T-helper 17 cell (primary cell): ENCODE measurements at places on chromosomes 7 and 10.

DNA sequence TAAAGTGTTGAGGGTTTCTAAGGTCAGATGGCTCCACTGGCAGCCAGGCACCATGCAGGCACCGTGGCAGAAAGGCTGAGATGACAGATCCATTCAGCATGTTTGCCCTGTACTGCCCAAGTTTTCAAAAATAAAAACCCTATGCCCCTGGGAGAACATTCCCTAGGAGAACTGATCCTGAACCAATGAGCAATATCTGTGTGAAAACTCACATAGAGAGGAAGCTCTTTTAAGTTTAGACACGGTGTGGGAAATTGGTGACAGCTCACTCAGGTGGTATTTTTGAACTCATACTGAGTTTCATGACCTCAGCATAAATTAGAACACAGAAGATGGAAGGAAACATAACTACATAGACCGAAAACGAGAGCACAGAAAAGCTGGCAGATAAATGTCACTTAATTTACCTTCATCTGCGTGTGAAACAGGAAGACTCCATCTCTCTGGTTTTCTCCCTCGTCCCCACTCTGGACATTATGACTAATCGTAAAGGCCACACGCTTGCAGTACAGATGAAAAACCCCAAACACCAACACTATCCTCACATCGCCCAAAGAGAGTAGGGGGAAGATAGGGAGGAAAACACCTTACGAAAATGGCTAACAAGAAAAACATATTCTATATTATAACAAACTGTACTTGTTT, 127.8 kb downstream of the ICA1 start:
- DNase-seq: no peak

DNA sequence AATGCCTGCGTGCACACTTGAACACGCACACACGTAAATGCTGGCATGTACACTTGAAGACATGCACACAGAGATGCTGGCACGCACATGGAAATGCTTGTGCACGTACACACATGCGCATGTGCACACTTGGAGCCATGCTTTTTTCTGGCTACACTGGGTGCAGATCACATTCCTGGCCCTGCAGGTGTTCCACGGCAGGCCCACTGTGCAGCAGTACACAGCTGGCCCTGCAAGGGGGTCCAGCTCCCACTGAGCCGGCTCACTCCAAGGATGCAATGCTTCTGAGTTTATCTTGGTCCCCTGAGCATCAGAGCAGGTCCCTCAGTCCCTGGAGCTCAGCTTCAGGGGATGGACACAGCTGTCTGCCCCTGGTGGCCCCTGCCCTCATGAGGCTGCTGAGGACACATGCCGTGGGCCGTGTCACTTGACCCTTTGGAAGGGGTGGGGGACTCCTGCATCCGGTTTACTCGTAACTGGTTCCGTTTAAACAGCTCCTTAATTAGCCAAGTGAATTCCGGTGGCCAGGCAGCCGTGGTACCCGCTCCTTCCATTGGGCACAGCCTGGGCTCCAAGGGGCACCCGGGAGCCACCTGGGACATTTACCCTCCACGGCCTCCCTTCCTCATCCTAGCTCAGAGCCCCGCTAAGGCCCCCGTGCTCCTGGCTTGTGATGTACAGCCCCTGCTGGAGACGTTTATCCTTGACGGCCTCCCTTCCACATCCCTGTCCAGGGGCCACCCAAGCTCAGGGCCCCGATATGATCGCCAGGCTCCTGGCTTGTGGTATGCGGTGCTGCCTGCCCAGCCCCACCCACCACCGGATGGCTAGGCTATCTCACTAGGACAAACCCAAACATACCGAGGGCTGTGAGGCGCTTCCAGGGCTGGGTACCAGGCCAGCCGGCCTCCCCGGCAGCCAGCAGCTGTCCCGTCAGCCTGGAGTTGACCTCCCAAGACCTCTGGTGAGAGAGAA, 39.5 kb upstream of the DPYSL4 start:
- no peak for DNase-seq

GRCh38 chr10:10798864-10799192, 218.8 kb upstream of the CELF2 start:
- no peak for DNase-seq

- DNase-seq: no peak
Measured at GRCh38 chr10:118395947-118396346, 53.8 kb upstream of the FAM204A start.

DNA sequence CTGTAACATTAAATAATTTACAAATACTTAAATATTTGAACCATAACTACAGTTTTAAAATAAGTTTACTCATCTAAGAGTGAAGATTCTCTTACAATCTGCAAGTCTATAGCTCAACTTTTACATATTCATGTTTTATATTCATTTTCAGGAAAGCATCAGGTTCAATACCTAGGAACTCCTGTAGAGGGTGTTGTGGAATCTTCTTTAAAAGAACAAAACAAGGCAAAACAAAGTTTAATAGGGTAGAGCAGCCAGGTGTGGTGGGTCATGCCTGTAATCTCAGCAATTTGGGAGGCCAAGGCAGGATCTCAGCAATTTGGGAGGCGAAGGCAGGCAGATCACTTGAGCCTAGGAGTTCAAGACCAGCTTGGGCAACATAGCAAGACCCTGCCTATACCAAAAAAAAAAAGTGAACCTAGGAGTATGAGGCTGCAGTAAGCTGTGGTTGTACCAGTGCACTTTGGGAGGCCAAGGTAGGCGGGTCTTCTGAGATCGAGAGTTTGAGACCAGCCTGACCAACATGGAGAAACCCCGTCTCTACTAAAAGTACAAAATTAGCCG, 45.1 kb downstream of the ST8SIA6 start:
- no peak for DNase-seq

GRCh38 chr7:137593115-137593711, 249.7 kb upstream of the PTN start:
- DNase-seq: no peak

GRCh38 chr10:125739994-125740679, 20.6 kb downstream of the EDRF1 start:
- no peak for DNase-seq

DNA sequence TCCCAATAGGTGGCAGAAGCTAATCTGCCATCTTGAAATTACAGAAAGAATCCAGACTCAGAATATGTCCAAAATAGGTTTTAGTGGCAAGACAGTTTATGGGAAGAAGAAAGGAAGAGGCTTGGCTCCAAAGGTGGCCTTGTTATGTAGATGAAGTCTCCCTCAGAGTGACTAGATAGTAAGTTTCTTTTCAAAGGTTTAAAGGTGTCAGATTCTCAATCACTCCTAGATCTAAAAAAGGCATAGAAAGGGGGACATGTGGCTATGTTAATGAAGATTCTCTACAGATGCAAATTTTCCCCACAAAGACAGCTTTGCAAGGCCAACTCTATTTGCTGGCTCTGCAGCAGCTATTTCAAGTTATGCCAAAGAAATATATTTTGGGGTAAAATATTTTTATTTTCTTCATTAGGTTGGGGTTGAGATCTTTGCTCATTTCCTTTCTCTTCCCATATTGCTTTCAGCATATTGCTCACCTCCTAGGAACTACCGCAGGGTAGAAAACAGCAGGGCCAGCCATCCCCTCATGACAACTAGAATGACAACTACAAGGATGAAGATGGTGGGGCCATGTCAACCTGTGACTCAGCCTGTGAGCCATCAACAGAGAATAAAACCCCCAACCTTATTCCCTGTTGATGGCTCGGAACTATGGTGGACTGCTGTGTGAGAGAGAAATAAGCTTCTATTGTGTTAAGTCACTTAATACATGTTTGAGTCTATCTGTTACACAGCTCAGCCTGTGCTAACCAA, 274.0 kb upstream of the GALNT17 start:
- no peak for DNase-seq

- DNase-seq: no peak
Measured at GRCh38 chr7:745431-746154, 18.5 kb upstream of the PRKAR1B start.

DNA sequence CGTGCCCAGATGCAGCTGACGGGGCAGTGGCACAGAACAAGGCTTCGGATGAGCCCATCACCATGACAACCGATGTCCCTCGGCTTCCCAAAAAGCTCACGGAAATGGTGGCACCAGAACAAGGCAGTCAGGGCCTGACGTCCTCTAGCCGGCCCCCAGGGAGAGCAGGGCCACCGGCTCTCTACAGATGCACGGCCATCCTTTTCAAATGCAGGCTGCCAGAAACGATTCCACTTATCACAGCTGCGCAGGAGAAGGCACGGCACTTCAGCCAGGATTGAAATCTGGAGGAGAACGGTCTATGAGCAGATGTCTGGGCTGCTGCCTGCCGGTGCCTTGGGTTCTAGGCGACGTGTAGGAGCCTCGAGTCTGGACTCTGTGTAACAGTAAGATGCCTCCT, 223.8 kb downstream of the ZMYND11 start:
- no peak for DNase-seq

GRCh38 chr10:17122726-17123661, 6.6 kb downstream of the CUBN start:
- DNase-seq: no peak

DNA sequence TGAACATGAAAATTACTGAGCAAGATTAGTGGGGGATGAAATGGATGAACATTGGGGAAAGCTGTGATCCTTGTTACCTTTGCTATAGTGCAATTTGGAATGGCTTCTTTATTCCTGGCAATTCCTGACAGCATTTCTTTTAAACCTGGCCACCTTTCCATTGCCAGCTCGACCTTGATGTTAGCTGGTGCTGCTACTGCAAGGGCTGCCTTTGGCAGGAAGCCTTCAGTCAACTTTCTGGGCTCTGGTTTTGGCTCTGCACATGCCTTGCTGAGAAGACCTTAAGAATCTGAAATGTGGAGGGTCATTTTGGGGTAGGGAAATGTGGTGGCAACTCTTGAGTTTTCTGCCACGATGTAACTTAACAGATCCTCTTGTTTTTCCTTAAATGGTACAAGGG, 64.7 kb downstream of the KAT6B start:
- DNase-seq: no peak

- no peak for DNase-seq
Measured at GRCh38 chr10:111999205-111999914, 184.2 kb downstream of the GPAM start.

GRCh38 chr10:29585488-29585976, 49.2 kb downstream of the SVIL start:
- DNase-seq: no peak

DNA sequence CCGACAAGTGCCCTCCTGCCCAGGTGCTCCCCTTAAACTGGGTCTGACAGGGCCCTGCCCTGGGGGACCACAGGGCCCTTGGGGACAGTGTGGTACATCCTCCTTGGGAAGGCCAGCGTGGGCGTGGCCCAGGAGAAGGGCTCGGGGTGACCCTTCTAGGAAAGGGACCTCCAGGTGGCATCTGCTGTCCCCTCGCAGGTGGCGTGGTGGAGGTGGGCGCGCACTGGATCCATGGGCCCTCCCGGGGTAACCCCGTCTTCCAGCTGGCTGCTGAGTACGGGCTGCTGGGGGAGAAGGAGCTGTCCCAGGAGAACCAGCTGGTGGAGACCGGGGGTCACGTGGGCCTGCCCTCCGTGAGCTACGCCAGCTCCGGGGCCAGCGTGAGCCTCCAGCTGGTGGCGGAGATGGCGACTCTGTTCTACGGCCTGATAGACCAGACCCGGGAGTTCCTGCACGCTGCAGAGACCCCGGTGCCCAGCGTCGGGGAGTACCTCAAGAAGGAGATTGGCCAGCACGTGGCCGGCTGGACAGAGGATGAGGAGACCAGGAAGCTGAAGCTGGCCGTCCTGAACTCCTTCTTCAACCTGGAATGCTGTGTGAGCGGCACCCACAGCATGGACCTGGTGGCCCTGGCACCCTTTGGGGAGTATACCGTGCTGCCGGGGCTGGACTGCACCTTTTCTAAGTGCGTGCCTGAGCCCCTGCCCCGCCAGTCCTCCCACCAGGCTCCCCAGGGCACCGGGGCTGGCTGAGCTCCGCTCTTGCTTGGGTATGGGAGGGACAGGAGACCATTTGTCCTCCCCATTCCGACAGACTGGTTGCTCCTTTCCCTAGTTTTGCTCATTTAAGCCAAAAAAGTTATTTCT, 972 bp downstream of the PAOX start:
- DNase-seq: no peak

GRCh38 chr7:90613088-90613498, 17.0 kb downstream of the CDK14 start:
- DNase-seq: no peak

- DNase-seq: no peak
Measured at GRCh38 chr7:157983502-157984422, 603.9 kb downstream of the PTPRN2 start.

DNA sequence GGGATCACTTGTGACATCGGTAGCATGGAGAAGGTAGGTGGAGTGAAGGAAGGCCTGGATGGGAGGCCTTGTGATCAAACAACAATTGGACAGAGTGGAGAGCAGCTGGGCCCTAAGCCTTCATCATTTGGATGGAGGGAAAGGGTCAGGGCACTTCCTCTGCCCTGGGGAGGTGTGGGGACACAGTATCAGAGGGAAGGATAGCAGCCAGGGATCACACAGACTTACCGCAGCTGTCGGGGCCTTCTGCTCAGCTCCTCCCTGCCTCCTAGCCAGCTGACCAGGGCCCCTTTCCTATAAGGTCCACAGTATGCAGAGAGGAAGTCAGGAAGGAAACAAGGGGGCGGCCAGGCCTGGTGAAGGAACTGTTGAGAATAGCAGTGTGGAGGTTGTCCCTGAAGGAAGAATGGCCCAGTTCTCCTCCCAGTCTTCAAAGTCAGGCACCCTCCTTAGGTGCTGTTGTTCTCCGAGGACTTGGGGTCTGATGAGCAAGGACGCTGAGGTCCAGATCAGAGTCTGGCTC, 62.1 kb downstream of the ABCC2 start:
- DNase-seq: no peak
